Motor neuron (in vitro differentiated cells): ENCODE measurements at places on chromosomes 4 and X.

- no peak for ATAC-seq
These were observed 286.5 kb downstream of the GLUD2 start for GRCh38 chrX:121333942-121334341.

- no peak for ATAC-seq
These were observed 221.0 kb upstream of the GPRIN3 start for GRCh38 chr4:89528526-89529133.

DNA sequence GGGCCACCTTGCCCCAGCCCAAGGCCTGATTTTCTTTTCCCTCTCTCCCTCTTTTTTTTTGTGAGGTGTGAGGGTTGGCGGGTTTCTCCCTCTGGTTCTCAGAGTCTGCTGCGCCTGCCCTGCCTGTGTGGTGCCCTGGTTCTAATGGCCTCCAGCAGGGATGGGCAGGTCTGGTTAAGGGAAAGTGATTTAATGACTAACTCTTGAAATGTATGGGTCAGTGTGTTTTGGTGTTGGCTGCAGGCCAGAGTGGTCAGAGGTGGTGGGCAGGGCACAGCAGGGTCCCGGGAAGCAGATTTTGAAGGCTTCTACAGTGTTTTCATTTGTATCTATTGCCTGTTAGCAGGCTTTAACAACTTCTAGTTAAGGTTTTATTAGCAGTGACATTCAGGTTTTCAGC lies 39.0 kb downstream of the JADE1 start:
- no peak for ATAC-seq

DNA sequence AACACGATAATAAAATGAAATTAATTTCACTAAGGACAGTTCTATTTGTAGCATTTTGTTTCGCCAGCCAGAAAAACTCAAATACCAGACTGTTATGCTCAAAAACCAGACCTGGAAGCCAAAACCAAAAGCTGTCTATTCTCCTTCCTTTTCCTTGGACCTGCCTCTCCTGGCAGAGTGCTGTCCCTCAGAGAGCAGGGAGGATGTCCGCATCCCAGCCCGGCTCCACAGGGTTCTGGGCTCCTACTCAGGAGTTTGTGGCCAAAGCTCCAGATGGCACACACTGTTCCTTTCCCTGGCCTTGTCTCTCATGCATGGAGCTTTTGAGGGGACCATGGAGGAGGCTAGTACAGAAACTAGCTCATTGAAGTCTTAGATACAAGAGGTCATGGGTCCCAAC lies 41.9 kb upstream of the C1QTNF7 start:
- ATAC-seq: no peak

- ATAC-seq: no peak
These were observed at the start of gene MAGEC1 for GRCh38 chrX:141903400-141904155. TSS of gene MAGEC1 (plus strand) at chrX:141903894. CDS start at chrX:141905073, 1,179 bp downstream.

GRCh38 chr4:109155084-109155483 lies 147.4 kb downstream of the COL25A1 start:
- ATAC-seq: no peak

GRCh38 chrX:101274198-101274597 lies 16.9 kb downstream of the TAF7L start:
- no peak for ATAC-seq

DNA sequence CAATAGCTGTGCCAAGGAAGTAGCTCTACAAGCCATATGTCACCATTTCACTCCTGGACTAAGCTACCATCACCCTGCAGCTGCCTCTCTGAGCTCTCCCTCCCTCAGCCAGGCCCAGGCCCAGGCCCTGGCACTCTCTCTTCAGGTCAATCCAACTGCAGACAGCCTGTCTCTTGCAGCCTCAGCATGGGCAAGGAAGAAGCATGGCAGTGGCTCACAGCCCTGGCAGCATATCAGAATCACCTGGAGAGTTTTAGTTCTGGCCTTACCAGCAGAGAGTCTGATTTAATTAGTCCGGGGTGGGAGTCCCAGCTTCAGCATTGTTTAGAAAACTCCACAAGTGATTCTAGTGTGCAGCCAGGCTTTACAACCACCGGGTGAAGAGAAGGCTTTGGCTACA lies 31.5 kb downstream of the NALF2 start:
- no peak for ATAC-seq

- ATAC-seq: no peak
These were observed 178.6 kb upstream of the MAMLD1 start for GRCh38 chrX:150184491-150184890.

- no peak for ATAC-seq
These were observed 10.6 kb downstream of the ASMTL start for GRCh38 chrX:1442016-1442665.

- no peak for ATAC-seq
These were observed 9.9 kb upstream of the SMIM10L2A start for GRCh38 chrX:135411893-135412292.

DNA sequence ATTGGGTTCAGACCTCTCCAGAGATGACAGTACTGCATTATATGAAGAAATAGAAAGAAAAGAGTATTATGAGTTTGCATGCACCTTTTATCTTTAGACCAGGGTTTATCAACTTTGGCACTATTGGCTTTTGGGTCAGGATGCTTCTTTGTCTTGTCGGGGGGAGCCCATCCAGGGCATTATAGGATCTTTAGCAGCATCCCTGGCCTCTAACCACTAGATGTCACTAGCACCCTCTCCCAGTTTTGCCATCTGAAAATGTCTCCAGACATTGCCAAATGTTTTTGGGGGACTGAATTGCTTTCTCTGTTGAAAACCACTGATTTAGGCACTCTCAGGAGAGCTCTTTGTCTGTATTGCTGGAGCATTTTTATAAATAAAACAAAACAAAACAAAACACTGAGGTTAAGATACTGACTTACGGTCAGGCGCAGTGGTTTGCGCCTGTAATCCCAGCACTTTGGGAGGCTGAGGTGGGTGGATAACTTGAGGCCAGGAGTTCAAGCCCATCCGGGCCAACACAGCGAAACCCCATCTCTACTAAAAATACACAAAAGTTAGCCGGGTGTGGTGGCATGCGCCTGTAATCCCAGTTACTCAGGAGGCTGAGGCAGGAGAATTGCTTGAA lies 23.6 kb downstream of the CA5B start:
- ATAC-seq: no peak

DNA sequence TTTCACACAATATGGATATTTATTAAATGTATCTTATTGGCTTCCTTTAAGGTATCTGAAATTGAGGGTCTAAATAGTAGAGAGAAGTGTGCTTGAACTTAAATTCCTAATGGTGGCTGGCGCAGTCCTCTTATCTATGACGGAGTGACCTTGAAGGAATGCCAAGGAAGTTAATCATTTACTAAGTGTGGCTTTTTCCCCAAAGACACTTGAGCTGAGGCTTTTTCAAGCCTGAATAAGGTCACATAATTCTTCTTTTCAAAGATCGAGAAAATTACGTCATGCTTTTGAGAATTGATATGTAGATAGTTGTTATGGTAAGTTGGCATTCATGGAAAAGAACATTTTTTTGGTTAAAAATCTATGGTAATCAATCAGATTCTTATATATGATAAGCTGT lies 11.7 kb upstream of the PRPS2 start:
- ATAC-seq: no peak

DNA sequence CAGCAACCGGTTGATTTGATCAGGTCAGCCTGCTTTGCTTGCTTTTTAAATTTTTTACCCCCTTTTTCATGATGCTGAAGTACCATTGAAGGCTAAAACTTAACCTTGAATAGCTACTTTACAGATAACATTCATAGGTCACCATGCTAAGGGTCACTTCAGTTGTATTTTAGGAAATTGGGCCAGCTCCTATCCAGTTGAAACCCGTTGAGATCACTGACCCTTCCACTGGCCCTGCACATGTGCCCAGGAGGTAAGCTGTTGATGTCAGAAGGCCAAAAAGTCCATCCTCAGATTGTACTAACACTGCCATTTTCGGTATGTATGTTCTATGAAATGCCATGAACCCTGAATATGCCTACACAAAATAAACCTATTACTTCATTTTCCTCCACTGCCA lies 133.0 kb upstream of the FAT4 start:
- no peak for ATAC-seq

DNA sequence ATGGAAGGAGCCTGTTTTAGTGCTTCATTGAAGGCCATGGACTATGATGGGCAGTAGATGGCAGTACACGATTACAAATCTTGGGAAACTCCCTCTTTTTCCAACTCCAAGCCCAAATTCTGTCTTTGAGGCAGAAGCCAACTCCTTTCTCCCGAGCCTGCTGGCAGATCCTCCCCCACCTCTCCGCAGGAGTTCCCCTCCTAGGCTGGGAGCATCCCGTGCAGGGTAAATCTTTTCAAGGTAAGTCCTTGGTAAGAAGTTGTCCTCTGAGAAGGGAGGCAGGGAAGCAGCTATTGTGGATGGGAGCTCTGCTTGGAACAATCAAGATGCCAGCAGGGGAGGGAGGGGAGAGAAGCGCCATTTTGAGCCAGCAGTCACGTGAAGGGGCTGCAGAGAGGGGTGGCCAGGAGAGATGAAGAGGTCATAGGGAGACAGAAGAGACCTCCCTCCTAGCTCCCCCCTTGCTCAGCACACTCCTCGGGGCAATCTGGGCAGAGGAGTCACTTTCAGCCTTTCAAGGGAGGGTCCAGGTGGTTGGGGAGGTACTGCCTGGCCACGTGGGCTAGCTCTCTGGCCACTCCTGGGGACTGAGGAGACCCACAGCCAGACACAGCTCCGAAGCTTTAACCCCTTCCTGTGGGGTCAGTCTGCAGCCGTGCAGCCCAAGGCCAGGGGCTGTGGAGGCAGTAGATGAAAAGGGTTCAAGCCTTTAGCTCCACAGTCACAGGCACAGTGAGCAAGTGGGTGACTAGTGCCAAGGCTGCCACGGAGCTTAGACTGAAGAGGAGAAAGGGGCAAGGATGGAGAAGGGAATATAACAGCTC lies 9.6 kb downstream of the CC2D2A start:
- ATAC-seq: peak; percentile 92

- peak; percentile 33 for ATAC-seq
These were observed 95.8 kb upstream of the GEMIN8 start for GRCh38 chrX:14125462-14125861.

- no peak for ATAC-seq
These were observed 257.5 kb upstream of the IRS4 start for GRCh38 chrX:108993909-108994308.

GRCh38 chr4:159293811-159294515 lies 191.1 kb downstream of the RAPGEF2 start:
- ATAC-seq: no peak

GRCh38 chr4:169677150-169677748 lies 56.9 kb downstream of the CLCN3 start:
- ATAC-seq: no peak

- ATAC-seq: no peak
These were observed 14.3 kb upstream of the FAM241A start for GRCh38 chr4:112130906-112131305.

- ATAC-seq: no peak
These were observed 1531.2 kb downstream of the STIM2 start for GRCh38 chr4:28391877-28392276.

GRCh38 chr4:184819786-184820185 lies 6.0 kb downstream of the ACSL1 start:
- no peak for ATAC-seq
